Stimulated activated CD4-positive, alpha-beta T cell treated with anti-CD3 and anti-CD28 coated beads, Interleukin-4, amount 100 ng/mL, for 48 hours (primary cell): ENCODE measurements at places on chromosomes 13 and 19.

GRCh38 chr13:24459234-24459633 is 53.3 kb downstream of the PARP4 start:
- DNase-seq, result no peak

DNA sequence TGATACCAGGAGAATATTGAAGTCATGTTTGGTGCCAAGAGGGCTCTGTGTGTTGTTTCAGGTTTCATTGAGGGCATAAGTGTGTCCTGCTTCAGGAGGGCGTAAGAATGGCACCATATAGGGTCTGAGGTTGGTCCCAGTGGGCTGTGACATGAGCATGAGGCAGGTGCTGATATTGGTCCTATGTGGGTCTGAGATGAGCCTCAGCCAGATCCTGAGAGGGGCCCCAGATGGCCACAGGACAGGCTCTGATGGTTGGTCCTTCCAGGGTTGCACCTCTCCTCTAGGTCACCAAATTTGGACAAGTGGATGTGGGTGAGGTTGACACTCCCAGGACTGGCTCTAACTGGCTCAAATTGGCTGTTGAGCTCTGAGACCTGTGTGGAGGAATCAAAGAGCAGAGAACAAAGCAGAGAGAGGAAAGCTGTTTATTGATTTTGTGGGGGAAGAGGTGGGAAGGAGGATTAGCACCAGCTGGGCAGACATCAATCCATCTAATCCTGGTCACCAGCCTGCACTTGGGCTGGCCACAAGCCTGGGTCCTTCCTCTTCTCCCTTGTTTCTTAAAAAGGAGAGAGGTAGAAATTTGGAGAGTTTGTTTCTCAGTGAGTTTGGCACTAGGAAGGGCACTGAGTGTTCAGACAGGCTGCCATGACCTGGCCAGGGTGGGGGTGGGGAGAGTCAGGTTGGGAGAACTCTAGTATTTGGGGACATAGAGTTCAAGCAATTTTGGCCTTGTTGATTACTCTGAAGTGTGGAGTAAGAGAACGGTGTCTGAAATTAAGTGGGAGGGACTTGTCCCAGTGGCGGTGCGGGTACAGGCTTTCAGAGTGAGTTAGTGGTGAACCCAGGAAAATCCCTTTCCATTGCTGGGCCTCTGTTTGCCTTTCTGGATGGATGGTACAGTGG is 38.7 kb downstream of the CYP2B6 start:
- DNase-seq, result no peak

DNA sequence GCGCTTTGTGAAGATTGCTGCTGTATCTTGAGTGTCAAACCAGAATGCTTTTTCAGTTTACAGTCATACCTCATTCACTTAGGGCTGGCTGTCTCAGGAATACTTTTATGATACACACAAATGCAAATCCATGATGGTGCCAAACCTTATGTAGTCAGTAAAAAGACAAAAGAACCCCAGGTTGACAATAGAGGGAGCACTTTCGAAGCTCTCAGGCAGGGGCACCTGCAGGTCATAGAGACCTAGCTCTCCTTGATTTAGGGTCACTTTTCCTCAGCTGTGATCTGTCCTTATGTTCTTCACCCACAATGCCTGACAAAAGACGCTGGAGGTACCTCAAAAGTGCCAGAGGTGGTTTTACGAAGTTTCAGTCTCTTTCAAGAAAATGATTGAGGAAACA is 172.2 kb downstream of the DNAJC15 start:
- DNase-seq, result no peak

DNA sequence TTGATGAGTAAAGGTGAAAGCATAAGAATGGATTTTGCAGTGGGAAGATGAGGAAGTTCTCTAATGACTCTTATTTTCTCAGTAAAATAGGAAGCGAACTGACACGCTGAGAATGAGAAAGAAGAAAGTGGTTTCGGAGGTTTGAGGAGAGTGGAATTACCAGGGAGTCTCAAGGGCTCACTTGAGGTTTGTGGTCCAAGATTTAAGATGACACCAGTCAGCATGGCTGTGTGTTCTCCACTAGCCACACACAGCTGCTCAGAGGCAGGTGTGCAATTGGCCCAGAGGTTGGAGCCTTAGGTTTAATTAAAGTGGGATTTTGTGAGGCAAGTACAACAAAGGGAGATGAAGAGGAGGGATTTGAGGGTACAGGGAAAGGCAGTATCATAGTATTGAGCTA is 99.6 kb upstream of the NBEA start:
- DNase-seq, result no peak

DNA sequence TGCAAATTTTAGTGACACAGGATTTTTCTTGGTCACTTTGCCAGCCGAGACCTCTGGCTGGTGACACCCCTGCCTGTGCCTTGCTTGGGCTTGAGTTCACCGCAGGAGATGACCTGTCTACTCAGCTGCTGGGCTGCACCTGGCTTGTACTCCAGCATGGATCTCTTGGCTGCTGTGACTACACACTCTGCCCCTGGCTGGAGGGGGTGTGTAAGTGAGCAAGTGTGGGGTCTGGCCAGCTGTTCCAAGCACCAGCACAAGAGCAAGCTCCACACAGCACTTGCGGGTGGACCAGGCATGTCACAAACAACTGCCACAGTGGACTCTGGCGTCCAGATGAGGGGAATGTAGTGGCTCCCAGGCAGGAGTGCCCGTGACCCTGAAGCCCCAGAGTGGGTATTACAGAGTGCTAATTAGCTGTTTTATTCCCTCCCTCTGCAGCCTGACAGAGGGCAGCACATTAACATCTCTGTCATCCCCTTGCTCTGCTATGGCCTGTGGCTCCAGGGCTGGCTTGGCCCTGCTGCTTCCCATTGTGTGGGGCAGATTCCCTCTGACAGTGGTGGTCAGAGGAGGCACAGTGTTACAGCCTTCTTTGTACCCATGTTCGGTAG is 1387.2 kb downstream of the OLFM4 start:
- DNase-seq, result no peak

DNA sequence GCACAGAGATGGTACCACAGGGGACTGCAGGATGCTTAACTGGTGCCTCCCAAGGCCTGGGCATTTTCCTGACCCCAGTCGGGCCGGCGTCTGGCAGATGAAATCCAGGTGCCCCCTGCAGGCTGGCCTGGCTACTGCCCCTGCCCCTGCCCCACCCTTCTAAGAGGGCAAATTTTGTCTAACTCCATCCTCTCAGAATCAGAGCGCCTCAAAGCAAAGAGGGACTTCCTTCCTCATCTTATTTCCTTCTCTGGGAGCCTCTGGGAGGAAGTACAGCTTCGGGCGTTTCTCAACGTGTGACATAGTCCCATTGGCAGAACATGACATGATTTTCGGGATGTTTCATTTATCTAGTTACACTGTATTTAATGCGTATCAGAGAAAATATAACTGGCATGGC is 2.7 kb downstream of the PRKACA start:
- DNase-seq, result peak; percentile 52

GRCh38 chr19:13885826-13886365 is 9.0 kb downstream of the NANOS3 start:
- DNase-seq, result no peak

- no peak for DNase-seq
These were observed 1.5 kb downstream of the NFIC start for GRCh38 chr19:3367628-3368440.

- no peak for DNase-seq
These were observed 71.2 kb downstream of the MYO16 start for GRCh38 chr13:108700422-108701170.

- no peak for DNase-seq
These were observed 61.8 kb downstream of the AKAP11 start for GRCh38 chr13:42333613-42334328.

DNA sequence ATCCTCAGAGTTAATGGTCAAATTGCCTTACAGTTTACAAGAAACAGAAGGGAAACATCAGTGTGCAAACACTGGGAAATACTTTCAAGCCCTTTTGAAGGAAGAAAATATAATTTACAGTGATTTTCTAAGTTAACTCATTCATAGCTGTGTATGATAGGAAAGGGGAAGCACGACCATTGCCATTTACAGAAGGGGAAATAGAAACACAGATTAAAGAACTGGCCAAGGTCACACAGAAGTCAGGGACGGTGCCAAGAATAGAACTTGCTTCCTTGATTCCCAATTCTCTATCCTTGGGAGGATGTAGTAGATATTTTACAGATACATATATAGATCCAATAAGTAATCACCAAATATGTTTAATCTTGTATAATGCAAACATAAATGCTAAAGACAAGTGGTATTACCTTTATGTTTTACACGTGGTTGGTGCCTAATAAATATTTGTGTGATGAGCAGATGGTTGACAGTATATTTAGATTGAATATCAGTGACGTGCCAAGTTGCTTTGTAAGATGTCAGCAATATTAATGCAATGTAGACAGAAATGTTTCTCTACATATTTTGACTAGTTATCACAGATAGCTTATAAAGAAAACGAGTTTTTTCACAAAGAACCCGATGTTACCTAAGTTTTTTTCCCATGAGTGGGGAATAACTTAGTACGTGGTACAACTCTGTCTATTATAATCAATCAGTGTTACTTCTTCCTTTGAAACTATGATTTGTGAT is 73.1 kb downstream of the FLT1 start:
- no peak for DNase-seq

- DNase-seq, result no peak
These were observed 911.3 kb upstream of the GPC6 start for GRCh38 chr13:92315265-92315664.

DNA sequence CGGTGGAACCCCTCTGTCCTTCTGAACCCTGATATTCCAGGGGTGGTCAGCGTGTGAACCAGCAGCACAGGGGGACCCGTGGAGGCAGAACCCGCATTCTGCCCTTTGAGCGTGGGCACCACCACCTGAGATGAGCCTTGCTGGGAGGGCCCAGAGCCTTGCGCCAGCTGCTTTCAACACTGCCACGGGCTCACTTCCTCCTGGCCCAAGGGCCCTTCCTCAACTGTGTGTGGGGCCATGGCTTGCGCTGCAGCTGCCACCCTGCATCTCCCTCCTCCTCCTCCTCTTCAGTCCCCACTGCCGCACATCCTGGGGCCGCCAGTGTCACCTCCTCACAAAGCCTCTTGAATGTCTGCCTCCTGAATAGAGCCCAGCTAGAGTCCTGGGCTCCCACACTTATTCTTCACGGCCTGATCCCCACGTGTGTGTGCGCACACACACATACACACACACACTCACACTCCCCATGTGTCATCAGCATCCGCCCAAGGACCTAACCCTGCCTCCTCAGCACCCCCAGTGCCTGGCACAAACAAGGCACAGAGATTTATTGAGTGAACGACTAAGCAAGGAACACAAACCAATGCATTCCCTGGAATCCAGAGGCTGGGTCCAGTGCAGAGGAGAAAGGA is 26.9 kb upstream of the TMEM160 start:
- no peak for DNase-seq

DNA sequence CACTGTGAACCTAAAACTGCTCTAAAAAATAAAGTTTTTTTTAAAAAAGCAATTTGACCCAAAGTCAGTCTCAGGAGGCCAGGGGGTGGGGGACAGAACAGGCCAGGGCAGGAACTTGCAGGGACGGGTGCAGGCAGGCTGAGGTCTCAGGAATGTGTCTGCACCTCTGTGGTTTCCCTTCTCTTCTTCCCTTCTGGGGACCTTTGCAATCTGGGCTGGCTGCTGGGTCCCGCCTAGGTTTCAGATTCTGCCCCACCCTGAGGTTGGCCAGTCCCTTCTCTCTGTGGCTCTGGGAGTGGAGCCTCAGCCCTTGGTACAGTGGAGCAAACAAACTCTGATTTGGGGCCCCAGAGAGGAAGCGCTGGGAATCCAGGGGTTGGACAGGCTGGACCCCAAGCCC is 5.3 kb upstream of the F2RL3 start:
- DNase-seq, result no peak

DNA sequence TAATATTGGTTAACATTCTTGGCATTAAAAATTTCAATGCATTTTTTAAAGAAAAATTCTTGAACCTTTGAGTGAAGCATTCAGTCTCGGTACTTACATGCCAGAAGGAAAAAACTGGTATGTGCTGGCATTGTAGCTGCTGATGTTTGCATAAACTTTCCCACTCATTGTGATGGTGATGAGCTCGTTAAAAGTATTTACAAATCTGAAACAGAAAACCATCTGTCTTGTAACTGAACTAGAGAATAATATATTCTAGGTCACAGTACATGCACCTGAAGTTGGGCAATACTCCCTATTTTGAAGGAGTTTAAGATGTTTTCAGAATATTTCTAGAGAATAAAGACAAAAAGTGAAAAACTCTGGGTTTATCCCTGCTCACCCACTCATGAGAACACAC is 64.1 kb downstream of the SLC15A1 start:
- DNase-seq, result no peak

- DNase-seq, result no peak
These were observed 6.4 kb upstream of the RASL11A start for GRCh38 chr13:27264181-27264580.

DNA sequence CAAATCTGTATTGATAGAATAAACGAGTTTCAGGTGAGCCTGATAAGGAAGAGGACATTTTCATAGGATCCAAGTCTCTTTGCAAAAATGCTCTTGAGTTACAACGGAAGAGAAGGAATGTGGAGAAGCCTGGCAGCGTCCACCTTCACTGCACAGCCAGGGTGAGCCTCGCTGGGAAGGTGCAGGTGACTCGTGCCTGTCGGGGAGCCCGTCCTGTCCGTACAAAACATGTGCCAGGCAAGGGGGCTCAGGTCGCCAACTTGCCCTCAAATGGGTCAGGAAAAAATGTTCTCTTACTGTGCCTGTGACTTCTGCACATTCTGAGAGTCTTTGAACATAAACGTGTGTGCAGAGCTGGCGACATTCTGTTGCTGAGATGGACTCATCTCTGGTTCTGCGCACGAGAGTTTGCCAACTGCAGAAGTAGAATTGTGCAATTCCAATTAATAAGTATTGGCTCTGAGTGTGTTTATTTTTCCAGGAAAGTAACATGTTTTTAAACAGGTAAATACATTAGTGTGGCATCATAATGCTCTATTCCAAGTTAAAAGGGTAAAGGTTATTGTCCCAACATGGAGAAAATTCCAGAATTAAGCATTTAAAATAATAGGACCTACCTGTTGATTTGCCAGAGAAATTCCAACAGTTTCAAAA is 28.6 kb downstream of the NAXD start:
- DNase-seq, result no peak

GRCh38 chr13:40059540-40060232 is 404.2 kb downstream of the COG6 start:
- no peak for DNase-seq

GRCh38 chr13:99159331-99160061 is 41.2 kb upstream of the UBAC2 start:
- DNase-seq, result no peak

DNA sequence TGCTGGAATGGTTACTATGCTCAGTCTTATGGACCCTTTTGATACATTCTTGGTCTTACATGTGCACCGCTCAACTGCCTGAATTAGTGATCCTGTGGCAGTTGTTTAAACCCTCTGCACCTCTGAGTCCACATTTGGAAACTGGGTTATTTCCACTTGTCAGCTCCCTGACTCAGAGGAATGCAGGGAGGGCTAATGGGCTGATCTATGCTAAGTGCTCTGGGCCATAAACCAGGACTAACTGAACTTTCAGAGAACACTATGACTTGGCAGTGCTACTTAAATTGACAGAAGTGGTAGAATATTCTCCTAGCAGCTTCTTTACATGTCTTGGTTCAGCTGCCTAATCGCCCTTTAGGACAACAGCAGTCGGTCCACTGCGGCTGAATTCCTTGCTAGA is 26.8 kb upstream of the MED4 start:
- no peak for DNase-seq
